ENCODE measurements at places on chromosomes 4 and X.

DNA sequence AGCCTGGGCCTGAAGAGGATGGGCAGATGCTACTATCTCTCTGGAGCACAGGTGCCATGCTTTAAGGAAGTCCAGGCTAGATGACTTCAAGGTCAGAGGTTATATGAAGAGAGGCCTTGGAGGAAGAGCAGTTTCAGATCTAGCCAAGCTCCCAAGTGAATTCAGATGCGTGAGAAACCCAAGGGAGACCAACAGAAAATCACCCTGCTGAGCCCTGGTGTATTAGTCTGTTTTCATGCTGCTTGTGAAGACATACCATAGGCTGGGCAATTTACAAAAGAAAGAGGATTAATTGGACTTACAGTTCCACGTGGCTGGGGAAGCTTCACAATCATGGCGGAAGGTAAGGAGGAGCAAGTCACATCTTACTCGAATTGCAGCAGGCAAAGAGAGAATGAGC, 47.8 kb upstream of the LGI2 start:
- no peak for DNase-seq

DNA sequence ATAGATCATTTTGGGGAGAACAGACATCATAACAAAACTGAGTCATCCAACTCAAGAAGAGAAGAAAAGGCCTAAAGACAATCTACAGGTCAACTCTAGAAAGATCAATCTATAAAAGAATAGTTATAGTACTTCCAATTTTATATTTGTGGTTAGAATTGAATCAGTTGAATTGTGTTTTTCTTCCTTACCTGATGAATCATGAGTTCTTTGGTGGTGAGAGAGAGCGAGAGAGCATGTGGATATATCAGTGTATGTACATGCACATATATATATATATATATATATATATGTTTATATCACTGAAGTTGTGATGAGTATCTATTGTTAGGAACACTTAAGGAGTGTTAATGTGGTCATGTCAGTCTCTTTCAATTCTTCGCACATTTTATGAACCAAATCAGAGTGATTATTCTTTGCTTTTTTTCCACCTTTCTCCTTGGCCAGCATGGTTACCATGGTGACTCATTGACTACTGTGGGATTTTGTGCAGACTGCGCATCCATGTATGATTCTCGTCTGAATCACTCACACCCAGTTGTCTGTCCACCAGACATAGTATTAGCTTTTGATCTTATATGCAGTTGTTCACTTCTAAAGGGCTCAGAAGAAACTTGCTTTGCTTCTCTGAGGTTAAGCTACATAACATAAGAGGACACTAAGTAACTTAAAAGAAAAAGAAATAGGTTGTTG, 90.4 kb upstream of the RAB40AL start:
- no peak for DNase-seq

DNA sequence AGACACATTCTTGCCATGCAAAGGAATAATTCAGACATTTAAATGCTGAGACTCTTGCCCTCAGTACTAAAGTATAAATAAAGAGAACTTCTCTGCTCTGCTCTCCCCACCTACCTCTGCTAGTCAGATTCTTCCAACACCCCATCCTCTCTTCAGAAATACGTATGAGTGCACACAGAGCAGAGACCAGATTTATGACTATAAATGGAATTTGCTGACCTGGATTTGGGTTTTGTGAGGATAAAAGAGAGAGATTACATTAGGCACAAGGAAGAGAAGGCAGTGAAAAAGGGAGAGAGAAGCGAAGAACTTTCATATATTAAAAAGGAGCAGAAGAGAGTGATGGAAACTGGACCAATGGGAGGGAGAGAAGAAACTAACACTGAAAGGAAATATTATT, 87.6 kb upstream of the EXOC1L start:
- no peak for DNase-seq

- DNase-seq: no peak
These were observed 111.3 kb downstream of the ARHGAP10 start for GRCh38 chr4:147843162-147843561.

- peak; percentile 1 for DNase-seq
These were observed 433.6 kb downstream of the MAGEB5 start for GRCh38 chrX:26649534-26649933.

DNA sequence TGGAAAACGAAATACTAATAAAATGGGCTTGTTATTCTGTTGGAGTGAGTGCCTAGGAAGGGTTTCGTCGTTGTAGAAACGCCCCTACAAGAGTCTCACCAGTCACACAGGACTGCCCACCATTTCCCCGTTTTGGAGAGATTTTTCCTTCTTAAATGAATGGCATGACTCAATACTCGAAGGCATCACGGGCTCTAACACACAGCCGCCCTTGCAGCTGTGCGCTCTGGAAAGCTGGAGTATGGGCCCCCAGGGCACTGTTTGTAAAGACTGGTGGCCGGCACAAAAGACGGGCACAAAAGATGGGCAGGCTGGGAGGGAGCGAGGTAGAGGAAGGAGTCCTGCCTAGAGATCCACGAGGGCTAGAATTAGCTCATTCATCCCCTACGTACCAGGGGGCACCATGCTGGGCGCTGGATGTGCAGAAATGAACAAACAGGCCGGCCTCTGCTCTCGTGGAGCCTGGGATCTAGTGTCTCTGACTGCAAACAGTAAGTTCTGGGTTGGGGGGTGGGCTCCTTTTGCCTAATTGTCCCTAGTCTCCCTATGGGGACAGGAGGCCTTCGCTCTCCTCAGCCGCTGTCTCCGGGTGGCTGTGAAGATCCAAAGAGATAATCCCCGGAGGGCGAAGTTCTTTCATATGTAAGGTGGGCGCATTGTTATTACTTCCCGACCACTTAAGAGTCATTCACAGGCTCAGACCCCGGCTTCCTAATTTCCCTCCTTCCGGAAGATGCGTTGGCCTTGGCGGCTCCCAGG, 1.0 kb upstream of the SFRP2 start:
- DNase-seq: no peak

DNA sequence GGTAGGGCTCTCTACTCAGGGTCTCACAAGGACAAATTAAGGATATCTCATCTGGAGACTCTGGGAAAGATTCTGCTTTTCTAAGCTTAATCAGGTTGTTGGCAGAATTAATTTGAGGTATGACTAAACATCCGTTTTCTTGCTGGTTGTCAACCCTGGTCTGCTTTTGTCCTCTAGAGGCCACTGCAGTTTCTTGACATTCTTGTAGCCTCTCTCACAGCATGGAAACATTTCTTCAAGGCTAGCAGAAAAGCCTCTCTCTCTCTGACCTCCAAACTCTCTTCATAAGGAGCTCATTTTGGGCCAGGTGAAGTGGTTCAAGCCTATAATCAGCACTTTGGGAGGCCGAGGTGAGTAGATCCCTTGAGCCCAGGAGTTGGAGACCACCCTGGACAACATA, 749.5 kb upstream of the PCDH7 start:
- DNase-seq: no peak

DNA sequence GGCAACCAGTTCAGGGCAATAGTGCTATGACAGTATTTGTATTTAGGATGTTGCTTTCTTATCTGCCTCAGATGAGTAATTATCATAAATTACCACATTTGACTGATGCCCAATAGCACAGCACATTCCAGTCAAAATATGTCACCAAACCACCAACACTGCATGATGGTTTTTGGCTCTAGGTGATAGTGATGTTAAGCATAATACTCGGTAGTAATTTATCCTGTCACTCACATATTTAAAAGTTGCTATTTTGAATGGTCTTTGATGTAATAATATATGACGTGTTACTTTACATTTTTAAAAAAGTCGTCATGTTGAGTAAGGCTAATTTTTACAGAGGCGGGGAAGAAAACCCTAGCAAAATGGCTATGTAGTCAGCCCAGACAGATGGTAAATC, 42.5 kb downstream of the UNC5C start:
- no peak for DNase-seq

- DNase-seq: no peak
These were observed 4.6 kb upstream of the HAUS3 start for GRCh38 chr4:2246384-2247127.

DNA sequence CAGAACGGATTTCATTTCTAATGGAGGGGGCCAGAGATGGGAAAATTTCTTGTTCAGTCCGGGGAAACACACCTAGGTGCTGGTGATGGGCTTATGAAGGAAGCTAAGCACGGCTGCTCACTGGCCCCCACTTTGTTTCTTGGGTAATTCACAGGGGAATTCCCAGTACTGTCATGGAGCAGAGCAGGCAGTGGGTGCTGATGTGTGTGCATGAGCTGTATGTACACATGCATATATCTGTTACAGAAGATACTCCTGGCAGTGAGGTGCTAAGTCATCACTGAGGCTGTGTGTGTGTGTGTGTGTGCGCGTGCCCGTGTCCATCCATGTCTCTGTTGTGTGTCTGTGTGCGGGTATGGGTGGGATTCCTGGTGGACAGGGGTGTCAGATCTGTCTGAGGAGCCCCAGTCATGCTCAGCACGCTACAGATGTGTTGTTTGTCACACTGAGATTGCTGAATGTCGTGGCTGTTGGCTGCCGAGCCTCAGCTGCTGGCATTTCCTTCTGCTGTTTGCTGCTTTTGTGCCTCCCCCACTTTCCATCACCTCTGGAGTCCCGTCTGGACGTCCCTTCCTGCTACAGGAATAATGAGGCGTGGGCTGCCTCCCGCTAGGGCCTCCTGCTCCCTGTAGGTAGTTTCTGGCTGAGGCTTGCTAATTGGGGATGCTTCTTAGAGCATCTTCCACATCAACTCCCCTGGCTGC, 53.3 kb downstream of the JADE1 start:
- DNase-seq: peak; percentile 30

- no peak for DNase-seq
These were observed 74.2 kb downstream of the STAG2 start for GRCh38 chrX:124035657-124036056.

DNA sequence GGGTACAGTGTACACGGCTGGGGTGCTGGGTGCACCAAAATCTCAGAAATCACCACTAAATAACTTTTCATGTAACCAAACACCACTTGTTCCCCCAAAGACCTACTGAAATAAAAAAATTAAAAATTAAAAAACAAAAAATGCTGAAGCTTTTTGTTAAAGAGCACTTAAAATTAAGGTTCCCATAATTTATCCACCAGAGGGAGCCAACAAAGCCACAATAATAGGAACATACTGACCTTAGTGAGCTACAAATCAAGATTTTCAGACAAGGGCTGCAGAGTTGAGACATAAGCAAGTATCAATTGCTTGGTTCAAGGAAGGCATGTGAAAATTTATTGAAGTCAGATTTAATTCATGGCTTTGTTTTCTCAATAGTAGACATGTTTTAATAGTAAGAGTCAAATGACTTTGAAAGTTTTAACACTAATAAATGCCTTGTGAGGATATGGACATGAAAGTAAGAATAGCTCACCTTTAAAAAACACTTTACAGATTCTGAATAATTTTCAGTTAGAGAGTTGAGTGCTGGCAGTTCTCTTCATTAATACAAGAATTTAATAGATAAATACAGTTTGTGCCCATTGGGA, 43.0 kb upstream of the SCOC start:
- DNase-seq: no peak

DNA sequence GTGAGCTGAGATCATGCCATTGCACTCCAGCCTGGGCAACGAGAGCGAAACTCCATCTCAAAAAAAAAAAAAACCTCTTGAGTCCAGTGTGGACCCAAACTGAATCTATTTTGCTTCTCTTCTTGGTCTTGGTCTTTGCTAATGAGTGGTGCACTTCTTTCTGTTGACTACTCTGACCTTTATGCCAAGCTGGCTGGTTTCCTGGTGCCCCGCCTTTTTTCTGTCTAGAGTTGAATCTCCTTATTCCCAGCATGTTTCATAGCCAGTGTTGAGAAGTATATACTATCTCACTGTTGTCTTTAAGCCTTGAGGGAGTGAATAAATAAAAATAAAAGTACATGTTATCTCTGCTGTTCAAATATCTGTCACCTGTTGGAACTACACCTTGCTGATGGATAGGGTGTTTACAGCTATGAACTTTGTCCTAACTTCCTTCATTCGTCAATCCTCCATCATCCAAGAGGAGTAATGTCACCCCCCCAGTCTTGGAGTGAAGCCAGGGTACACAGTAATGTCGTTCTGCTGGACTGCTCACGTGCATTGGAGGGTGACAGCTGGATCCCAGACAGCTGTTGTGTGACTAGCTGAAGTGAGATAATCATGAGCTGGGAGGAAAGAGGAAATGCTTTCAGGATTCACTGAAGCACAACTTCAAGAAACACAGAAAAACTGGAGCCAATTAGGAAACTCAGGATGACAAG, 99.3 kb upstream of the PRKG2 start:
- no peak for DNase-seq

GRCh38 chr4:41696763-41697162, 51.8 kb downstream of the PHOX2B start:
- DNase-seq: no peak

- no peak for DNase-seq
These were observed 175.8 kb downstream of the QDPR start for GRCh38 chr4:17336069-17336468.

GRCh38 chr4:175947117-175947722, 118.4 kb upstream of the WDR17 start:
- peak; percentile 14 for DNase-seq

DNA sequence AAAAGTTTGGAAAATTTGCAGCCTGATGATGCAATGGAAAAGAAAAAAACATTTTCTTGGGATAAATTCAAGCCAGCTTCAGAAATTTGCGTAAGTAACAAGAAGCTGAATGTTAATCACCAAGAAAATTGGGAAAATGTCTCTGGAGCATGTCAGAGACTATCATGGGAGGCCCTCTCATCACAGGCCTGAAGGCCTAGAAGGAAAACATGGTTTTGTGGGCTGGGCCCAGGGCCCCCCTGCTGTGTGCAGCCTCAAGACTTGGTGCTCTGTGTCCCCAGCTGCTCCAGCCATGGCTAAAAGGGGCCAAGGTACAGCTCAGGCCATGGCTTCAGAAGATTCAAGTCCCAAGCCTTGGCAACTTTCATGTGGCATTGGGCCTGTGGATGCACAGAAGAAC, 1049.8 kb upstream of the GRIA3 start:
- DNase-seq: no peak

- no peak for DNase-seq
These were observed 459.7 kb downstream of the IL15 start for GRCh38 chr4:142095886-142096605.

DNA sequence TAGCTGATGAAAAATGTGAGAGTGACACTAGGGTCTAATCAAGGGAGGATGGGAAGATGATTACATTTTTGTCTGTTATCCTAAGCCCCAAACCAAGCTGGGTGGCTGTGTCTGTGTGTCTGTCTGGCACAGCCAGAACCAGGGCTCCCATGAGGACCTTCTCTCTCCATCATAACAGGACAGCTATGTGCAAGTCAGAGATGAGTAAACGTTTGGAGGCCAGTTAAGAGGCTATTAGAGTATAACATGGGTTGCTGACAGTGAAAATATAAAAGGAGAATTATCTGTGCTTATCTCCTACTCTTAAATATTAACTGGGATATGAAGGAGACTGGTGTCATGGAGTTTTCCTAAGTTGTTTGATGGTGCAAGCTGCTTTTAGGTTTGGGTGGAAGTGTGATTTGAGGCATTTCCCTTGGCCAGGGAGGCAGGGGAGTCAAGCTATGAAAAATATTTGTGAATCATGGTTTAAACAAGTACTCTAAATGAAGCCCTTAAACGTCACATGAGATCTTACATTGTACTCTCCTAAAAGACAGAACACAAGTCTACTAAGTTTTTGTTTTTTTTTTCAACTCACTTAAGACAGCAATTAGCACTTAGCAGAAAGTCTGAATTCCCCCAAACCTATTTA, 156.2 kb downstream of the ENOX2 start:
- no peak for DNase-seq

Measured in CD4-positive, alpha-beta T cell treated with Interleukin-1 beta for 1 hour (primary cell).